Muscle of arm (tissue), 14 donors: ENCODE measurements at places on chromosomes 7 and 10.
A peak's percentile ranks its signal among the peaks of the same experiment; 100 is the strongest.

DNA sequence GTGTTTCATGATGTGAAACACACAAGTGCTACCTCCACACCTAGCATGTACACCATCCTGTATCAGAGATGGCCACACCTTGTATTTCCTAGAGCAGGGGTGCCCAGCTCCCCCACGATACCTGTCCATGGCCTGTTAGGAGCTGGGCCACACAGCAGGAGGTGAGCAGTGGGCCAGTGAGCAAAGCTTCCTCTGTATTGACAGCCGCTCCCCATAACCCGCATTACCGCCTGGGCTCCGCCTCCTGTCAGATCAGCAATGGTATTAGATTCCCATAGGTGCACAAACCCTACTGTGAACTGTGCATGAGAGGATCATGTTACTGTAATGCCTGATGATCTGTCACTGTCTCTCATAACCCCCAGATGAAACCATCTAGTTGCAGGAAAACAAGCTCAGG, 145.6 kb upstream of the RNF32 start:
- DNase-seq: no peak

GRCh38 chr7:80711531-80711930, 73.1 kb downstream of the CD36 start:
- peak; percentile 86 for DNase-seq

- DNase-seq: no peak
These were observed 57.6 kb upstream of the DDC start for GRCh38 chr7:50622821-50623220.

DNA sequence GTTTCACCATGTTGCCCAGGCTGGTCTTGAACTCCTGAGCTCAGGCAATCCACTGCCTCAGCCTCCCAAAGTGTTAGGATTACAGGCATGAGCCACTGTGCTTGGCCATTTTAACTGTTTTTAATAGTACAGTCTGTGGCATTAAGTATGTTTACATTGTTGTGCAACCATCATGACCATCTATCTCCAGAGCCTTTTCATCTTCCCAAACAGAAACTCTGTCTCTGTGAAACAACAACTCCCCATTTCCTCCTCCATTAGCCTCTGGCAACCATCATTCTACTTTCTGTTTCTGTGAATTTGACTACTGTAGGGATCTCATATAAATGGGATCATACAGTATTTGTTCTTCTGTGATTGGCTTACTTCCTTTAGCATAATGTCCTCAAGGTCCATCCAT, 48.3 kb upstream of the SEPHS1 start:
- no peak for DNase-seq

GRCh38 chr7:66377045-66377444, 171.9 kb downstream of the TPST1 start:
- DNase-seq: no peak

DNA sequence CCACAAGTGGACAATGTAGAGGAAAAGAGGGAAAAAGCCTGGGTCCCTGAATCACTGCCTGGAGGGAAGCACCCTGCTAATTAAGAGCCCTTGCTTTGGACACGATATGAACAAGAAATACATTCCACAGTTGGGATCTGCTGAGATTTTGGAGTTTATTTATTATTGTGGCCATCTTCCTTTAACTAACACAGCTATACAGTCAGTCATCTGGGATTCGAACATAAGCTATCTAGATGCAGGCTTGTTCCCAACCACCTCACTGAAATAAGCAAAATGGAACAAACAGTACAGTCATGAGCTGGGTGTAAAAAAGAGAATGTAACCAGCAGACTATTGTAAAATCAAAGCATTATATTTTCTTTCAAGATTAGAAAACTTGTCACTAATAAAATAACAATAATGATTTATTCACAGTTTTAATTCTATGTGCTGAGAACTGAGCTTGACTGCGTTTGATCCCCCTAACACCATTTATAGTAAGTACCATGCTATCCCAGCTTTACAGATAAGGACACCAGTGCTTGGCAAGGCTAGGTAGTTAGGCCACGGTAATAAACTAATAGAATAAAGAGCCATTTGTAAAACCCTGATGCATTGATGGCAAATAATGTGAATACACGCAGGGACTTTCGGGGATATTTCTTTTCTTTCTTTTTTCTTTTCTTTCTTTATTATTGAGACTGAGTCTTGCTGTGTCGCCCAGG, 223.8 kb upstream of the KLF6 start:
- no peak for DNase-seq

GRCh38 chr7:136392856-136393255, 415.7 kb upstream of the MTPN start:
- DNase-seq: no peak

GRCh38 chr7:55657654-55658053, 85.4 kb upstream of the VOPP1 start:
- no peak for DNase-seq

- no peak for DNase-seq
These were observed 102.6 kb downstream of the SH3PXD2A start for GRCh38 chr10:103752680-103753248.

DNA sequence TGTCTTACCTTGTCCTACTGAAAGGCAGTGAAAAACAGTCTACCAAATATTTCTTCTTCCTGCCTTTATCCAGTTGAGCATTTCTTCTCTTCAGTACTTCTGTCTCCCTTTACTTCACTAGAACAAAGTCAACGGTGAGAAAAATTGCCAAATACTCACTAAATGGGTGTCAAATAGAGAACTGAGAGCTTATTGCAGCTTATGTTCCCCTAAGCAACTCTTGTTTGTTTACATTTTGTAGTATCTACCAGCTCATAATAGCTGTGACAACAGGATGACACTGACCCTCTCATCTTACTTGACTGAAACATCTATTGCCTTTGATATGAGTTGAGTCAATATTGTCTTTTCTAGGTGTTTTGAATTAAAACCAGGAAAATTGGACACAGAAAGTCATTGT, 327.9 kb upstream of the SORCS1 start:
- DNase-seq: no peak

DNA sequence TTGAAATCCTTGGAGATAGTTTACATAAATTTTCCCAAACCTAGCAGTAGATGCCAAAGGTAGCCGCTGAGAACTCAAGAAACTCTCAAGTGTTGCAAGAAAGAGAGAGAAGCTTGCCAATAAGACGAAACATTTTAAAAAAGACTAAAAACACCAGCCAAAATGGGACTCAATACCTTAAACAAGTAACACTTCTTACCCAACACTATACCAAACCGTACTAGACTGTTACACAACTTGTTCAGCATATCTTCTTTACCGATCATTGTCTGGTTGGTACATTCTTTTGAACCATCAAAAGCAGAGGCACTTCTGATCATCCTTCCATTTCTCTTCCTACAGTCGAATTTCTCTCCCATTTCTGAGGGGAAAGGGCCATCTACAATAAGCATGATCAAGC, 4.8 kb upstream of the PTPN12 start:
- DNase-seq: no peak

DNA sequence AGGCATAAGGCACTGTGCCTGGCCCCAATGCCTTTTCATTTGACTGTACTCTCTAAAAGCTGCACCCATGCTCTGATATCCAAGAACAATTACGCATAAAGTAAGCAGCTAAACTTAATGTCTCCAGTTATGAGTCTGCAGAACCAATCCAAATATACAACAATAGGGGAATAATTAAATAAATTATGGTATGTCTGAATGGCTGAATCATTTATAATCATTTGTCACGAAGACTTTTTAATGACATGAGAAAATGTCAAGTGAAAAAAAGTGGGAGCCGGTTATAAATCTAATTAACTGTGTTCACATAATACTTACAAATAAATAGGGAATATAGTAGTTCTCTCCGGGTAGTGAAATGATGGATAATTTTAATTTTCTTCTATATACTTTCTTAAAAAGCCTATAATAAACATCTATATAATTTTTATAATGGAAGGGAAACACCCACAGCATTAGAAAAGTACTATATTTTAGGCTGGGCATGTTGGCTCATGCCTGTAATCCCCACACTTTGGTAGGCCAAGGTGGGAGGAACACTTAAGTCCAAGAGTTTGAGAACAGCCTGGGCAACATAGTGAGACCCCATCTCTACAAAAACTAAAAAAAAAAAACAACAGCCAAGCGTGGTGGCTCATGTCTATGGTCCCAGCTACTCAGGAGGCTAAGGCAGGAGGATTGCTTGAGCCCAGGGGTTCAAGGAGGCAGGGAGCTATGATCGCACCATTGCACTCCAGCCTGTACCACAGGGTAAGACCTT, 14.2 kb downstream of the SLC37A3 start:
- no peak for DNase-seq

DNA sequence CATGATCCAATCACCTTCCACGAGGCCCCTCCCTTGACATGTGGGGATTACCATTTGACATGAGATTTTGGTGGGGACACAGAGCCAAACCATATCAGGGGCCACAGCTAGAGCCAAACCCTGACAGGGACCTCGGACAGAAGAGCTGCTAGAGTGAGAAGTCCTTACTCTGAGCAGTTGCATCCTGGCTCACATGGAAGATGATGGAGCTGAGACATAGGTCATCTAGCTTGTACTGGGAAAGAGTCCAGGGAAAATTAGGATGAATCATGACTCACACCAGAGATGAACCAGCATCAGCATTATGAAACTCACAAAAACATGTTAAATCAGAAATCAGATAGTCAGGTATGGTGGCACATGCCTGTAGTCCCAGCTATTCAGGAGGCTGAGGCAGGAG, 12.8 kb upstream of the FMC1 start:
- no peak for DNase-seq

DNA sequence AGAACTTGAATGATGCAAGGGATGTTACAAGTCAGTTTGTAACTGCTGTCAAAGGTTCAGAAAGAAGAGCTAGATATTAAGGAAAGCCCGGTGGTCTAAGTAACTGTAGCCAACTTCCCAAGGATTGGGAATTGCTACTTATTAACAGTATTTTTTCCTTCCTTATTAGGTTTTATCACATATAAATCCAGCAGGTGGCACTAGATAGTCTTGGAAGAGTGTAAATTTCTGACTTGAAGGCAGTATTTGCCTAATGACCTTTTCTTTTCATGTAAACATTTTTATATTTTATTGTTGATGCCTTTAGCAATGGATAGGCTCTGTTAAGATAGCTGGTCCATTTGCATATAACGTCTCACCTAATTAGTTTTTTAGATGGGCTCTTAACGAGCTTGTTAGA, 51.2 kb downstream of the ANLN start:
- peak; percentile 7 for DNase-seq

- DNase-seq: no peak
These were observed 33.2 kb downstream of the MAD1L1 start for GRCh38 chr7:2199528-2199927.

DNA sequence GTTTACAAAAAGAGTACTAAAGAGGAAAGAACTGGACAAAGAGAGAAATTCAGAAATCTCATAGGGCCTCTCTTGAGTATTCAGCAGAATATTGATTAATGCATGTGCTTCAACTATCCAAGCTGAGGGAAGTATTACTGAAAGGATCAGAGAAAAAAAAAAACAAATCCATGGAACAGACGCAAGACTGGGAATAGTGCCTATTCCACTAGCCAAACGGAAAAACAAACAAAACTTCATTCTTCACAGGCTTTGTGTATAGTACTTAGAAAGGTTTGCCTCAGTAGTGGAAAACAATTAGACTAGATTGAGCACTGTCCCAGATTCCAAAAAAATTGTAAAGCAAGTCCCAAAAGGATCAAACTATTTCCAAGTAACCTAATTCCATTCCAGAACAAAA, 106.2 kb downstream of the TFEC start:
- peak; percentile 88 for DNase-seq

DNA sequence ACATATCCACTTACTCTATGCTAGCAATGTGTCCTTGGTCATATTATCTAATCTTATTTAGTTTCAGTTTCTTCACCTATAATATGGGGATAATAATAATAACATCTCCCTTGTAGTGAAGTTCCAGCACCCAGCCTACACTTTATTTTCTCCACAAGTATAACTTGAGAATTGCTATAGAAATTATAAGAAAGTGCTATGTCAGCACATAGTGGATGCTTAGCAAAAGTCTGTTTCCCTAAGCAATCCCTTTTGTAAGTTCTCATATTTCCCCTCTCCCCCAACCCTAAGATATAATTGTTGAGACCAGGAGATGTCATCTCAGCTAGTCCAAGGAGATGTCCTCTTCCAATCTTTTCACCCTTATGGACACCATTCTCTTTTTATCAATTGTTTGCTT, 5.8 kb upstream of the TRUB1 start:
- DNase-seq: no peak

- no peak for DNase-seq
These were observed 12.6 kb downstream of the PTEN start for GRCh38 chr10:87875929-87876571.

DNA sequence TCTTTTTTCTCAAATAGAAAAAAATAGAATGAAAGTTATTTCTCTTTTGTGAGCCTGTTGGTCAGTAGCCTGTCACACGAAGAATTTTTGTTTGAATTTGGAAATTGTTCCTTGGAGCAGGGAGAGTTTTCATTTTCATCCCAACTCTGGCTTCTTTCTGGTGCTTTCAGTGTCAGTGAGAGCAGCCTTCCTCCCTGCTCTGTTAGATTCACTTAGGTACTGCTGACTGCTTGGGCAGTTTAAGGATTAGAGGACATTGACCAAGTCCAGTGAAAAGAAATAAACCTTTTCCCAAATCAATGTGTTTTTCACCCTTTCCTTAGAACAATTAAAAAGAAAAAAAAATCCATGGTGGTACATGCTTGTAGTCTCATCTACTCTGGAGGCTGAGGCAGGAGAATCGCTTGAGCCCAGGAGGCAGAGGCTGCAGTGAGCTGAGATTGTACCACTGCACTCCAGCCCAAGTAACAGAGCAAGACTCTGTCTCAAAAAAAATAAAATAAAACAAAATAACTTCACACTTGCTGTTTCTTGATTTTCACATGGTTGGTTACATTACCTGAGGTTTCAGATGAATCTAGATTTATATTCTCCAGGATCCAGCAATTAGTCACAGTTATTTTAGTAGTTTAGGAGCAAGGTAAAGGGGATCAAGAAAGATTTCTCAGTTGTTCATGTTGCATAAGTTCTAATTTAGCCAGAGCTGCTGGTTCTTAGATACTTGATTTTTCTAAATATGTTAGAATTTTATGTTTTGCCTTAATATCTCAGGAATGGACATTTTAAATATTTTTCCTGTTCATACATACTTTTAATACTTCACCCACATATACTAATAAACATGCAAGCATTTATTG, 63.1 kb downstream of the ZNRF2 start:
- no peak for DNase-seq

DNA sequence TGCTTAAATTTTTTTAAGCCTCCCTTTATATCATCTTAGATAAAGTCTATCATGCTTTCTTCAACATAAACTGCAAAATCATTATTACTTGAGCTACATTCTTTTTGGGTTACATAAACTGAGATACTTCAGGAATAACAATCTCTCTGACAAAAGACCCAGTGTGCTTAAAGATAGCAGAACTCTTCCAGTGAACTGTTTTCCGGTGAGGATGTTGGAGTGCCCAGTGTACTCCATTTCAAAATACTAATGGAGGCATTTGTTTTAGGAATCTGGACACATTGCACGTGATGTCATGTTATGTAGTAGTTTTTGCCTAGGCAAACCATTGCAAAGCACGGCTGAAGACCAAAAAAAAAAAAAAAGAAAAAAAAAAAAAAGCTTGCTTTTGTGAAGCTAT, 388.2 kb upstream of the CELF2 start:
- DNase-seq: no peak
